ENCODE measurements at places on chromosomes 13 and 19. TPM values are rescaled to one million over a fixed set of nuclear protein-coding genes. Genes with fewer than 3 reads are reported as not detected.

The SLC10A2 gene
- not detected for total RNA-seq

The ANGPTL4 gene
- total RNA-seq: 7.4 TPM

The CEBPA gene
- 0.12 TPM for total RNA-seq

The ATP4B gene
- not detected for total RNA-seq

The NLRP4 gene
- total RNA-seq: not detected

The NAPSA gene
- total RNA-seq: 0.08 TPM

All from smooth muscle cell of the coronary artery (primary cell).